ENCODE measurements at places on chromosomes 7 and 10.

- no peak for DNase-seq
Observed at GRCh38 chr10:106169241-106169640, 995.3 kb downstream of the SORCS1 start.

DNA sequence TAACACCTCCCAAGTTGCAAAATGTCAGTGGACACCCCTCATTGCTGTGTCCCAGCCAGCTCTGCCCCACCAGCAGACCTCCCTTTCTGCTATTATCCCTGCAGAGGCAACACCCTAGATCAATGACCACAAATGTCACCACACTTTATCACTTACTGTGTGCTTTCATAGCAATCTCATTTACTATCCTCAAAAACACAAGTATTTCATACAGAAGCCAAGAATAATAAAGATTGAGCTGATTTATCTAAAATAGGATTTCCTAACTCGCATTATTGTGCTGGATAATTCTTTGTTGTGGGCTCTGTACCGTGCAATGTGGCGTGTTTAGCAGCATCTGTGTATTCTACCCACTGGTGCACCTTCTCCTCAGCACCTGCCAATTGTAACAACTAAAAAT lies 13.2 kb upstream of the ABCB5 start:
- no peak for DNase-seq

GRCh38 chr7:87564296-87564963 lies 36.3 kb downstream of the ABCB1 start:
- peak; percentile 10 for DNase-seq

DNA sequence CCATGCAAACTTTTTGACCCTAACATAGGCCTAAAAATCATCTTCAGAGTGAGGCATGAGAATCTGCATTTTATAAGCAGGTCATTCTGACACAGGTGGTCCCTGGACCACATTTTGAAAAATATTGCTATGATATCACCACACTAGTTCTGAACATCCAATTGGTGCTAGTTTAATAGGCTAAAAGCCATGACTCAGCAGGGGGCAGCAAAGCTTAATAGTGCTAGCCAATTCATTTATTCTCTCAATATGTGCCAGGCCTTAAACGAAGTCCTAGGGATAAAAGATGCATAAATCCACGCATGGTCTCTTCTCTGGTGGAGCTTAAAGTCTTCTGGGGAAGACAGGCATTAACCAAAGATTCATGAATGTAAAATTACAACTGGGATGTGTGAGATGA lies 10.2 kb upstream of the SLC25A28 start:
- DNase-seq, result peak; percentile 7

DNA sequence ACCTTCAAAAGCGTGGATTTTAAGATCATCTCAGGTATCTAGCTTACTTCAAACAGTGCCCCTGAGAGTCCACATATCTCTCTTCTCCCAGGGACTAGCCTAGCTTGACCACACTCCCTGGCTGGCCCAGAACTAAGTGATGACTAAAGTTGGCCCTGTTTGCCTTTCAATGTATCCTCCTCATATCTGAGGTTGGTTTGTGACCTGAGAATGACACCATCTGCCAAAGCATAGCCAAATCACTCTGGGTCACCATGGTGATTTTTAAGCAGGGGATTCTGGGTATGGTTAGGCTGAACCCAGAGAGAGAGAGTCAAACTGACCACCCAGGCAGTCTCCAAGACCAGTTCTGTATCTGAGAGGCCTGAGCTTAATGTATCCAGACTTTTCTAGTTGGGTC lies 16.2 kb downstream of the CNNM1 start:
- no peak for DNase-seq

GRCh38 chr7:159034394-159034793 lies 110.3 kb downstream of the VIPR2 start:
- DNase-seq, result no peak

DNA sequence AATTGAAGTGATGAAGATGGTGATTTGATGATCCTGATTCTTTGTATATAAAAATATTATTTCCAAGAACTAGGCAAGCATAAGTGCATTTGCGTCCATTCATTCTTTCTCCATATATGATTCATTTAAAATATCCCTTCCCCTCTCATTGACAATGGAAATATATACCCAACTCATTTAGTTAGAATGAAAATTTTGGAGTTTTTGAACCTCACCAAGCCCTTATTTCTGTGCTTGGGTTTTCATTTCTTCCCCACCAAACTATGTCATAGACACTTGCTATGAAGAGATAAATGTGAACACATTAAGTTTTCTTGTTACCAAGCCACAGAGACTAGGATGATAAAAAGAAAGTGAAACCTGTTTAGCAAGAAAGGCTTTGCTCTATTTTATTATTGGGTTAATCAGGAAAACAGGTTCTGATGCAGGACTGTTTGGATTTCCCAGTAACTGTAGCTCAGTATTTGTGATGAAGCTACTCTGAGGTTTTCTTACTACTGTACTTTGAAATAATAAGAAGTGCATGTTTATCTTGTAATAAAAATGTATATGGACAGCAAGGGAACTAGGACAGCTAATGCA lies 68.3 kb downstream of the ITGB1 start:
- no peak for DNase-seq

- DNase-seq, result no peak
Observed at GRCh38 chr7:16034353-16034752, 347.9 kb upstream of the MEOX2 start.

- DNase-seq, result no peak
Observed at GRCh38 chr10:3623746-3624145, 161.3 kb downstream of the KLF6 start.

- DNase-seq, result no peak
Observed at GRCh38 chr10:63542835-63543575, 21.8 kb downstream of the REEP3 start.

DNA sequence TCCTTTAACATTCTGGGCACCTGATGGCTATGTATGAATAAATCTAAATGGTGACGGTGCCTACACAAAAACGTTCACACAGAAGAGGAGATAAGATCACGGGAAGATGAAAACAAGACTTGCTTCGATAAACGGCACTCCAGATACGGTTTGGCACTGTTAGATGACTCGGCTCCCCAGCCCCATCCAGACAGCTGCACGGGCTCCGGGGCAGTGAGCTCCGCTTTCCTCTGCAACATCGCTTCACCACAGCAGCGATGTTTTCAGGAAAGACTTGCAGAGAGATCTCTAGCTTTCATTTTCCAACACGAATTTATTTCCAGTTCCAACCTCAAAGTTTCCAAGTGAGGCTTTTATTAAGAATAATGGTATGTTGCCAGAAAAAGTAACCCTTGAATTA lies 132.1 kb downstream of the KLF6 start:
- DNase-seq, result no peak

GRCh38 chr7:11235491-11235890 lies 261.8 kb downstream of the PHF14 start:
- DNase-seq, result no peak

GRCh38 chr10:124224331-124225028 lies 131.1 kb upstream of the CHST15 start:
- DNase-seq, result no peak
